ENCODE measurements at places on chromosomes 16 and 17.
A peak's percentile ranks its signal among the peaks of the same experiment; 100 is the strongest.

DNA sequence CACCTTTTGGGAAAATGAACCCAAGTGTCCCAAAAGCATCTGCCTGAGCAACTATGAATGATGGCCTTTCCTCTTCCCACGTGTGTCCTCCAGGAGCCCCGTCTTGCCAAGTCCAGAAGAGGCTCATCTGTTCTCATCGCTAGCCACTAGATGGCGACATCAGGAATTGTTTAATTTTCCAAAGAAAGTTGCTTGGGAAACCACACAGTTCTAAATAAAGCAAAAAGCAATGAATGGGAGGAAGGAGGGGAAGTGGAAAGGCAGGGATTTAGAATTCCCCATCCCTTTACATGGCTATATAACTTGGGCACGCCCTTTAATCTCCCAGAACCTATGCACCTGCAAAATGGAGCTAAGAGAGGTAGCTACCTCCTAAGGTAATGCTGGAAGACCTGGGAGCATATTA, 9.0 kb upstream of the CDH5 start:
- peak; percentile 65 for DNase-seq

GRCh38 chr16:29852654-29853053, 10.4 kb downstream of the CDIPT start:
- no peak for DNase-seq

DNA sequence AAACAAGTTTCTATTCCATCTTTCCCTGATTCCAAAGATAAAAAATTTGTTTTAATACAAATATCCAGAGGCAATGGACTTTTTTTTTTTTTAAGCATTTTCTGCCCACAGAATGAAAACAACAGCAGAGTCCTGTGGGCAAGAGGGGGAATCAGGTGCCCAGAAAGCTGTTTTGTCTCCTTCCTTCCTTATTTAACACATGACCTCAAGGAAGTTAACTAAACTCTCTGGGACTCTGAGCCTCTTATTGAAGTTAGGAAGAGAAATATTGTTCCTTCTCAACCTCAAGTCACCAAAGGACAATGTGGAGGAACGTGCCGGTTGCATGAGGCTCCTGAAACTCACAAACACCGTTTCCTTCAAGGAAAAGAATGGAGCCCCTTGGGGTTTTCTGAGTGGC, 34.9 kb downstream of the LITAF start:
- no peak for DNase-seq

GRCh38 chr17:73940511-73940910, 263.0 kb upstream of the RPL38 start:
- DNase-seq: no peak

DNA sequence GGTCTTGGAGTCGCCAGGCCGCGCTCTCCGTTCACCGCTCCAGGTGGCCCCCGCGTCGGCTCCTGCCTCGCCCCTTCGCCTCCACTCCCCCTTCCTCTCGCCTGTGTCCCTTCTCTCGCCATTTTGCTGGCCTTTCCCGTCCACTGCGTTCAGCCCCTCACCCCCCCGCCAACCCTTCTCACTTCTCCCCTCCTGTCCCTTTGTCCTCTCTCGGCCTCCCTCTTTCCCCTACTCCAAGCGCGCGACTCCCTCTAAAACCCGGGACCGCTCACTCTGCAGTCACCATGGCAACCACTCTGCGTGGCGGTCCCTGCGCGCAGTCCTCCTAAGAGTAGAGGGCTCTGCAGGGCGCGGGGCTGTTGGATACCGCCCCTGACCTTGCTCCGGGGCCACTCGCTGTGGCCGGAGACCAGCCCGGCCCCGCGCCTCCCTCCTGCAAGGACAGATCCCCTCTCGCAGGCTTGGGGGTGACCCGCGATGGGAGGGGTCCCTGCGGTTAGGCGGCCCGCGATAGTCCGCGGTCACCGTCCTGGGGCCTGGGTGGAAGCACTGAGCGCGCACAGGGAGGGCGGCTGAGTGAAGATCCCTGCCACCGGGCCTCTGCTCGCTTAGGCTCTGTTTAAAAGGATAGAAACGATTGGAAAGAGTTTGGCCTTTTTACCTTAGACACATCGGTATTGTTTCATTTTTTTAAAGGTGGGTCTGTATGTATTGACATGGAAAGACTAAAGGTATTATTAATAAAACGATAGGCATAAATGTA, 454 bp downstream of the CCDC40 start:
- peak; percentile 81 for DNase-seq

- no peak for DNase-seq
Measured at GRCh38 chr17:17706140-17707060, 25.1 kb downstream of the RAI1 start.

DNA sequence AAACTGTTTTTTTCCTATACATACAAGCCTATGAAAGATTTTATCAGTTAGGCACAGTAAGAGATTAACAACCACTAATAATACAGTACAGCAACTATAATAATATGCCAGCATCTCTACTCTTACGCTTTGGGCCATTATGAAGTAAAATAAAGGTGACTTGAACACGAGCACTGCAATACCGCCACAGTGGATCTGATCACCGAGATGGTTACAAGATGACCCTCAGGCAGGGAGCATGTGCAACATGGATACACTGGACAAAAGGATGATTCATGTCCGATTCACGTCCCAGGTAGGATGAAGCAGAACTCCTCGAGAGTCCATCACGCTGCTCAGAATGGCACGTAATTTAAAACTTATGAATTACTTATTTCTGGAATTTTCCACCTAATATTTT, 10.5 kb downstream of the PELP1 start:
- DNase-seq: no peak
